ENCODE measurements at places on chromosomes 13 and 19. TPM values are rescaled to one million over a fixed set of nuclear protein-coding genes. Genes with fewer than 3 reads are reported as not detected.

GRCh38 chr19:17950310-17951156, 16.4 kb upstream of the KCNN1 start:
- no peak for DNase-seq

GRCh38 chr13:29503041-29503837, 92.2 kb downstream of the SLC7A1 start:
- DNase-seq = no peak

GRCh38 chr13:101544979-101545378, 92.5 kb downstream of the ITGBL1 start:
- DNase-seq = no peak

DNA sequence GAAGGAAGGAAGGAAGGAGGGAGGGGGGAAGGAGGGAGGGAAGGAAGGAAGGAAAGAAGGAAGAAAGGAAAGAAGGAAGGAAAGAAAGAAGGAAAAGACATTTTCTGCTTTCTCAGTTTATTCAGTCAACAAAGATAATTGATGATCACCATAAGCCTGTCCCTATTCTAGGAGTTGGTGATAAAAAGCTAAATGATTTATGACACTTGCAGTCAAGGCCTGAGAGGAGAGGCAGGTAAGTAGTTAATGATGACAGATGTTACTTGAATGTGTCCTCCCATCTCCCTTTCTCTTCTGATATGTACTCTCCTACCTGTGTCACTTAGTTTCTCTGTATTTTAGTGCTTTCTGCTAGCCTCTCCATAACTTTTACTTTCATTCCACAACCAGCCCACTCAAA, 141.3 kb downstream of the SLITRK6 start:
- no peak for DNase-seq

GRCh38 chr19:14183741-14184350, 22.1 kb downstream of the ADGRL1 start:
- DNase-seq = no peak

DNA sequence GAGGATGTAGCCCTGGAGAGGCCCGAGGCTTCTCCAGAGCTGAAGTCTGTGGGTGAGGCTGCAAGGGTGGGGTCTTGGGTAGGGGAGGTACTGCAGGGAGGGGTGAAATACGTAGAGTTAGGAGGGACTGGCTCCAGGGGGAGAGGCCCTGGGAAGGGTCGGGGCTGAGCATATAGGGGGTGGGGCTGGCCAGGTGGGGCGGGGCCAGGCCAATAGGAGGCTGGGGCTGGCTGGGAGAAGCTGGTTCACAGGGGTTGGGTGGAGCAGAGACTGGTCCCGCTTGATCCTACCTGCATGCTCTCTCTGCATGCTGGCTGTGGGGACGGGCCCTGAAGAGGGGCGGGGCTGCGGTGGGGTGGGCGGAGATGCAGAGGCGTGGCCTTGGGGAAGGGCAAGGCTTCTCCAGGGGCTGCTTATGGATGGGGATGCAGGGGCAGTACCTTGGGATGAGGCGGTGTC, 51.9 kb downstream of the CELF5 start:
- no peak for DNase-seq

DNA sequence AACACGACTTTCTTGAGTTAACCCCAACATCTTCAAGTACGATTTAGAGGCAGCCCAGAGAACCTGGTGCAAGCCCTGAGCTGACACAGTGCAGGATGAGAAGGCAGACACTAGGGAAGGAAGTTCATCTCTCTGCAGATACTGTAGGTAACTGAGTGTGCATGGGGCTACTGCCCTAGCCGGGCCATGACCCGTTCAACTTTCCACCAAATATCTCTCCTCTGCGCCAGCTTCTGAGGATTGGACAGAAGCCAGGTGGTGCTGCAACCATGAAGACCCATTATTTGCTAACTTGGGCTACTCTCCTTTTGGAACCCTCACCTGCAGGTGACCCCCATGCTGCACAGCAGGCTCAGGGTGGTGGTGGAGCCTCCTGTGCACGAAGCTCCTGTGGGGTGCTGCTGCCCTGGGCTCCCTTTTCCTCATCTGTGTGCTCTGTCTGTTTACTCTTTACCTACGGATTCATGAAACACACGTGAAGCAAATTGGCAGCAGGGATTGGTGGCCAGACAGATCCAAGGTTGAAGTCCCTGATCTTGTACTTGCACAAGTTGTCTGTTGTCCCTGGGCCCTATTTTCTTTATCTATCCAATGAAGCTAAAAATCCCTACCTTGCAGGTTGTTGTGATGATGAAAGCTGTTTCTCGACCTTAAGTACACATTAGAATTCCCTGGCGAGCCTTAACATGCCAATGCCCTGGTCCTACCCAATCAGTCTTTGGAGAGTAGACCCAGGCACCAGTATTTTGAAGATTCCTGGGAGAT, 227.8 kb downstream of the LACC1 start:
- DNase-seq = no peak

GRCh38 chr13:111047326-111047725, 67.8 kb upstream of the ARHGEF7 start:
- DNase-seq = no peak

GRCh38 chr19:31448221-31448657, 99.0 kb upstream of the TSHZ3 start:
- DNase-seq = peak; percentile 0

GRCh38 chr19:33630880-33631608, 9.3 kb downstream of the CHST8 start:
- no peak for DNase-seq

The RGL3 gene
- 10.2 TPM for total RNA-seq

The HSPB6 gene
- total RNA-seq = 0.82 TPM

The ZNF667 gene
- 9.4 TPM for total RNA-seq

DNA sequence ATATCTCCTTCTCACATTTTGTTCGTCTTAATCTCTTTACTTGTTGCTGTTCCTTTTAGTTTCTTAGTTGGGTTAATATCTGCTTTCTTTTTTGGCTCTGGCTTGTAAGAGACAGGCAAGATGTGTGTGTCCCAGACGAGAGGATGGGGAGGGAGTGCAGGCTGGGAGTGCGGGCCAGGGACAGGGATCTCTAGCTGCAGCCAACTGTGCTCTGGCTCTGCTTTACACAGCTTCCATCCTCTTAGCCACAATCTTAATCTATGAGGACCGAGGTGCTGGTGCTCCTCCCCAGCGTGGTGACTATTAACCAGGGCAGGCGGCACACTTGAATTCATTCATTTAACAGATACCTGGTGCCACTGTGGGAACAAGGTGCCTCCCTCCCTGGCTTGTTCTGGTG, 70.9 kb upstream of the WASF3 start:
- no peak for DNase-seq

DNA sequence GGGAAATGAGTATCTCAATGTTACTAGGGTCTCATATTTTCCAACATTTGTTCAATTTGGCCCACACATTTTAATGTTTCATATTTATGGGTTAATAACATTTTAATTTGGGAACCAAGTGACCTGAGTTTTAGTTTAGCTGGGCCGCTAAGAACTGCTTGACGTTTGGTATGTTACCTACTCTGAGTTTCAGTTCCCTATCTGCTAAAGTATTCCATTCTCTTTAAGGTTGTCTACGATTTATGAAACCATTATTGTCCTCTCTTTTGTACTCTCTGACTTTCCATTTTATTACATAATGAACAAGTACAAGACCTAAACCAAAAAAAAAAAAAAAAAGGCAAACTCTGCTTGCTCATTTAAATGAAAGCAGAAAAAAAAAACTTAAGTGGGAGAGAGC, 89.9 kb downstream of the FGF14 start:
- DNase-seq = no peak

The MAST1 gene
- total RNA-seq = 0.88 TPM

DNA sequence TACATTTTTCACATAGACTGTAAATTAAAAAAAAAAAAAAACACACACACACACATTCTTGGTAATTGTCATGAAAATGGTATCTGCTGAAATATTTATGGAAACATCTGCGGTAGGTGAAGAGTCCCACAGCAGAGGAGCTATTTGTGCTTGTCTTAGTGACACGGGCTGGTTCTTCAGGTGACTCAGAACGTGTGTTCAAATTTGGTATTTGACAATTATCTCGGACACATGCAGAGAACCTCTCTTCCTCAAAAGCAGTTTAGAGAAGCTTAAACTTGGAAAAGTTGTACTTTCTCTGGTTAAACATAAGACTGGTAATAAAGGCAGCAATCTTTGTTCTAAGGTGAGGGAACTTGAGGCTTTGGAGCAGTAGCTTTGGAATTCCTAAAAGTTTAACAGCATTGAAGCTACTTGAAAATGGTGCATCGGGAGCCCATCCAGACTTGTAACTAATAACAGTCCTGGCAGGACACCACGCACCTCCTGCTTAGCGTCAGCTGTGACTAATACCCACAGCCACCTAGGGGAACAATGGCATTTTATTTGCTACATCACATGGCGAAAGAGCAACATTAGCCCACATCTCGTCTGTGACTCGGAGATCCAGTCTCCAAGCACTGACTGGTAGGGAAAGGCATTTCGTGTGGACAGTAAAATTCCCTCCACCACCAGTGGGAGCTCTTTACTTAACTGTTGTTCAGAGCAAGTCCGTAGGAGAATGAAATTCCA, 1505.1 kb upstream of the SLC10A2 start:
- peak; percentile 90 for DNase-seq

GRCh38 chr13:108305655-108306054, 36.1 kb downstream of the TNFSF13B start:
- no peak for DNase-seq

DNA sequence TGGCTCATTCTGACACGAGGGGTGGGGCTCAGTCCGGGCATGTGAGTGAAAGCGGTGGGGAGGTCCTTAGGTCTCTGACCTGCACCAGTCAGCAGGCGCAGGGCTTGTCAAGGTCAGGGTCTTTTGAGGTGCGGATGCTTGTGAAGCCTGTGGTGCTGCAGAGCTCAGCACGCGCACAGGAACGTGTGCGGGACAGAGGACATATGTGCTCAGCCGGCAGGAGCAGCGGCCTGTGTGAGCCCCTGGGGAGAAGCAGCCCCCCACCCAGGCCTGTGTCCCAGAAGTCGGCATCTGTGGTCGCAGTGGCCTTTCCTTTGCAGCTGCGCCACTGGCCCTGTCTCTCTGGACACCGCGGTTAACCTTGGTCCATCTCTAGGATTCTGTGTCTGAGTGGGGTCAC, 30.9 kb downstream of the ATP4B start:
- DNase-seq = no peak

- no peak for DNase-seq
Measured at GRCh38 chr13:109403012-109403421, 383.4 kb downstream of the IRS2 start.

DNA sequence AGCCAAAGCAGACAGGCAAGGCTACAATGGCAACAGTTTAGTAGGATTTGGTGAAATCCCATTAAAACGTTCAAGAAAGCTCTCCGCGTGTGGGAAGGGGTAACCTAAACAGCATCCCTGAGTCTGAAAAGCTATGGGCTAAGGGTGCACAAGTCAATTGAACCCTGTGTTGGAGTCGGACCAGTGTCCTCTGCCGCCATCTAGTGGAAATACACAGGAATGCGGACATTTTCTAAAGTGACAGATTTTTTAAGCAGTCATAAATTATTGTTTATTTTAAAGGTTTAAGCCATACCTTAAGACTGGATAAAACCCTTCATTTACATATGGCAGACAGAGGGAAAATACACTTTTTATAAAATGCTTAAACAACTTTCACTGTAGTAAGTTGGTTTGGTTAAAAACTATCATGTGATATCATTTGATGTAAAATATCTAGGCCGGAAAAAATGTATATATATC, 26.5 kb upstream of the LSM14A start:
- DNase-seq = no peak

- DNase-seq = no peak
Measured at GRCh38 chr19:334296-335071, 10.1 kb downstream of the MIER2 start.

DNA sequence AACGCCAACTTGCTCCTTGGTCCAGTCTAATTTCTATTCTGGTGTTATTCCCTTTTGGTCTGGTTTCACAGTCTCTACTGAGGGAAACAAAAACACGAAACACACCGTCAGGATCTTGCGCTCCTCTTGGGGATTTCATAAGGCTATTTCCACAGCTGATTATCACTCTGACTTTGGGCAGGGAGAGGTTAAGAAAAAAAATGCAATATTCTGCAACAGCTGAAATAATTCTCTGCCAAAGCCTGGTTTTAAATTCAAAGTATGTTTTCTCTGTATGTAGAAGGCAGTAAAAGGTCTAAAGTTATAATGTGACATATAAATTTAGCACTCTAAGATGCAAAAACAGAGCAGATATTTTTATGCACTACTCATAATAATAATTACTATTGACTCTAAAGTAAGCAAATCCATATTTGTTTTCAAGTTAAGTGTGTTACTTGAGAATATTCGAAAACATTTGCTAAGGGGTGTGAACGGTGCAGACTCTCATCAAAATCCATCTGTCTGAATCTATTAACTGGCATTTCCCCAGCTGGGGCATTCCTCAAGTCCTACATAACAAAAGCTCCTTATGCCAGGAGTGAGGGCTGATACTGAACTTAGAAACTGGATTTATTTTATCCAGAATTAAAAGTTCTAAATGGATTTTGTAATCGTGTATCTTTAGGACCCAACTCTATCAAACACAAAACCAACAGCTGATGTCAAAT, 38.4 kb upstream of the STARD13 start:
- DNase-seq = no peak

The WASF3 gene
- total RNA-seq = 11.4 TPM

DNA sequence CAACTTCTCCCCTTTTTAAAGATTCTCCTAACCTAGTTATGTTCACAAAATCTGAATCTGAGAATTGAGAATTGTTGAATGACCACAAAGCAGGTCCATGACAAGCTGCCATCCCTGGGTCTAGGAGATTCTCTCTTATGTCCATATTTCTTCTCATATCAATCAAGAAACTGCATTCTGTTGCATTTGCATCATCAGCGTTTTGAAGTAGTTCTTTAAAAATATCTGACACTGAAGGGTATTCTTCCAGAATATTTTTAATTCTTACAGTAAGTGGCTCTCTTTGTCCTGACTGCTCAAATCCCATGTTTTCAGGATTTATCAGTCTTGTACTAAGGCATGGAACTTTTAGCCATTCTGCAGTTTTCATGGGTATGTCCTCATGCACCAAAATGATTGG, 94.3 kb downstream of the SACS start:
- no peak for DNase-seq

The KIR3DL1 gene
- not detected for total RNA-seq

DNA sequence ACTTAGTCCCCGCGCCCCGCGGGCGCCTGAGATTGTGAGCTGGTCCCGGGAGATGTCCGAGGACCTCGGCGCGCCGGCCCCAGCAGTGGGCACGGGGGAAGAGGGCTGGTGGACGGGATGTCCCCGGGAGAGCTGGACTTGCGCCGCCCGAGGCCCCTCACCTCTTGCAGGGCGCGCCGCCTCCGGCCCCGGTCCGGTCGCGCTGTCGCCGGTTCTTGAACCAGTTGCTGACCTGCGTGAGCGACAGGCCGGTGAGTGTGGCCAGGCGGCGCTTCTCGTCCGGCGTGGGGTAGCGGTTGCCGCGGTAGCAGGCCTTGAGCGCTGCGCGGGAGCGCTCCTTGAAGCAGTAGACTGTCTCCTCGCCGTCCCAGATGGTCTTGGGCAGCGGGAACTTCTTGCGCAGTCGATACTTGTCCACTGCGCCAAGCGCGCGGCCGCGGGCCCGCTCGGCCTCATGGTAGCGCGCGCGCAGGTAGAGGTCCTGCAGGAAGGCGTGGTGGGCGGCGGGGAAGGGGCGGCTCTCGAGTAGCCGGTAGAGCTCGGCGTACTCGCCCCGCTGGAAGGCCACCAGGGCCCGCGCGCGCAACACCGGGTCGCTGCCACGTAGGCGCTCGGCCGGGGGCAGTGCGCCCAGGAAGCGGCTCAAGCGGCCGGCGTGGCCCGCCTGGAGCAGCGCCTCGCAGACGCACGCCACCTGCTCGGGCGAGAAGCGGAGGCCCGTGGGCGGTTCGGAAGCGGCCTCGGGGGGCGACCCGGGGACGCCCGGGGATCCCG, 984 bp downstream of the SIX5 start:
- no peak for DNase-seq

The IGFL3 gene
- total RNA-seq = not detected

Measured in kidney epithelial cell (primary cell).